ENCODE measurements at places on chromosomes 2 and 18.

GRCh38 chr2:9474361-9475057 is at the start of gene IAH1:
IAH1 (plus strand) TSS chr2:9474551; CDS start chr2:9474567, 16 bp downstream.
- no peak for DNase-seq

DNA sequence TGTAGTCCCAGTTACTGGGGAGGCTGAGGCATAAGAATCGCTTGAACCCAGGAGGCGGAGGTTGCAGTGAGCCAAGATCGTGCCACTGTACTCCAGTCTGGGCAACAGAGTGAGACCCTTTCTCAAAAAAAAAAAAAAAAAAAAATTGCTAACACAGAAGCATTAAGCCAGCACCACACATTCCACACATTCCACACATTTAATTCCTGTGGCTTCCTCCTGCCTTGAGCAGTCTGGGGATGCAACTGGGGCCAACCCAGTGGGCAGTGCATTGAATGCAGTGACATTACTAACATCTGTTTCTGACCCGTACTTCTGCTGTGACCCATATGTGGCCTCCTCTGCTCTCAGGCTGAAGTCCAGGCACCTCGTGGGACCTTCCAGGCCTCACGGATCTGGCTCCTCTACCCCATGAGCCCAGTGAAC is 107.0 kb downstream of the BCL2L11 start:
- DNase-seq: no peak

DNA sequence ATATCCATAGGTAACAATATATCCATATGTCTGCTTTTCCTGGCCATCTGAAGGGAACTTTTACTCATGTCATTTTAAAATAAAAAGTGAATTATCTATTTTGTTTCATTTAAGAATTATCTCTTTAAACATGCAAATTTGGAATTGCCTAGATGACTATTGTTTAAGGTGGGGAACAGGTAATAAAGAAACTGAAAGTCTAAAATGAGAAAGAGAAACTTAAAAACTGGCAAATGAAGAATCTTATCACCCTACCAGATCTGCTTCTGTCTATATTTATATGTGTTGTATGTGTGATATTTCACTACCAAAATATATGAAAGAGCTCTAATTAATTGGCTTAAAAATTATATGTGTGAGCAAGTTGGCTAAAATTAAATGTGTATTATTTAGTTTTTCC is 243.2 kb upstream of the KCNH7 start:
- no peak for DNase-seq

DNA sequence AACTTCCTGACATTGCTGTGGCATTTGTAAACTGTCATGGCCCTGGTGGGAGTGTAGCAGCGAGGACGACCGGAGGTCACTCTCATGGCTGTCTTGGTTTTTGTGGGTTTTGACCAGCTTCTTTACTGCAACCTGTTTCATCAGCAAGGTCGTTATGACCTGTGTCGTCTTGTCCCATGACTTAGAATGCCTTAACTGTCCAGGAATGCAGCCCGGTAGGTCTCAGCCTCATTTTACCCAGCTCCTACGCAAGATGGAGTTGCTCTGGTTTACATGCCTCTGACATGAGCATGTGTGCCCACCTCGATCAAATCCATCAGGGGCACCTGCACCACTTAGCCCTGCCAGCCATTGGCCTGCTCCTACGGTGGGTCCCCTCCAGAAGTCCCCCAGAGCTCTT is 32.9 kb upstream of the SLC66A3 start:
- no peak for DNase-seq

DNA sequence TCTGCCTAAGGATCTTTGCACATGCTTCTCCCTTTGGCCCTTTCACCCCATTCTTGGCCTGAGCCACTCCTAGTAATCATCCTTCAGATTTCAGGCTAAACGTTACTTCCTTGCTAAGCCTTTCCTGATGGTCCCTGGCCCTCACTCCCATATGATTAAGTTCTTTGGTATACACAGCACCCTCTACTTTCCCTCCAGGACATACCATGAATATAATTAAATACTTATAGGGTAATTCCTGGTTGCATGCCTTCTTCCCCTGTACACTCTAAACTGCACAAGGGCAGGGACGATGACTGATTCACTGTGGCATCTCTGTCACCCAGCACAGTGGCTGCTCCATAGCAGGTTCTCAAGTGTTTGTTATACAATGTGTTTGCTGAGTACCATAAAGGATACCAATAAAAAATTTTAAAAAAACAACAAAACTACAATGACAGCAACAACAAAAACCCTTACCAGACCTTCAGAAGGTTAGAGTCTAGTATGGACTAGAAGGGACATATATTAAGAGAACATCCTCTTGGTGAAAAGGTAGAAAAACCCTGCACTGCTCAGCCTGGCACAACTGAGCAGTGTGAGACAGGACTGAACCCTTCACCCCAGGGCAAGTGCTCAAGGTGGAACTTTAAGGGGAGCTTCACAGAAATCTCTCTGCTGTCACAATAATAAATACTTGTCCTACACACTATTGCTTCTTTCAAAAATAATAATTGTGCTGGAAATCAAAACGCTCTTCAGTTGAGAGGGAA is 76.2 kb downstream of the AAK1 start:
- no peak for DNase-seq

GRCh38 chr2:136448432-136448831 is 316.9 kb upstream of the THSD7B start:
- DNase-seq: no peak

DNA sequence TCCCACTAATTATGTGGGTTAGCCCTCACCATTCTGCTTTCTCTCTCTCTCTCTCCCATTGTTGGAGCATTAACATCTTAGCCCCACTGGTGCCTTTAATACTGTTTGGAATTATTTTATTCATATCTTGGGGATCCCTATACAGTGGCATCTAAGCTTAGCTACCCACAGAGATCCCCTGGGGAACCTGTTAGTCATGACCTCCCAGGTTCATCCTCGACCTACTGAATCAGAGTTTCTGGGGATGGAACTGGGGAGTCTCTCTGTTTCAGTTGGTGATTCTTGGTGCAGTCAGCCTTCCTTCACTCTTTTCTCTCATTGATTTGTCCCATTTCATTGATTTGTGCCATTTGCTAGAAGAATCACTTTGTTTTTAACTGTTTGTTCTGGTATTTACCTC is 137.3 kb downstream of the PLCL1 start:
- no peak for DNase-seq

- no peak for DNase-seq
These were observed 55.2 kb downstream of the TMEM247 start for GRCh38 chr2:46534589-46534988.

GRCh38 chr2:109380502-109381326 is 233.1 kb downstream of the SEPTIN10 start:
- no peak for DNase-seq

All from thoracic aorta (tissue), 2 donors.